ENCODE measurements at places on chromosomes 1 and 21.

- no peak for DNase-seq
These were observed 61.5 kb upstream of the RGS2 start for GRCh38 chr1:192747301-192747700.

GRCh38 chr1:234018816-234019215 lies 114.3 kb downstream of the SLC35F3 start:
- no peak for DNase-seq

DNA sequence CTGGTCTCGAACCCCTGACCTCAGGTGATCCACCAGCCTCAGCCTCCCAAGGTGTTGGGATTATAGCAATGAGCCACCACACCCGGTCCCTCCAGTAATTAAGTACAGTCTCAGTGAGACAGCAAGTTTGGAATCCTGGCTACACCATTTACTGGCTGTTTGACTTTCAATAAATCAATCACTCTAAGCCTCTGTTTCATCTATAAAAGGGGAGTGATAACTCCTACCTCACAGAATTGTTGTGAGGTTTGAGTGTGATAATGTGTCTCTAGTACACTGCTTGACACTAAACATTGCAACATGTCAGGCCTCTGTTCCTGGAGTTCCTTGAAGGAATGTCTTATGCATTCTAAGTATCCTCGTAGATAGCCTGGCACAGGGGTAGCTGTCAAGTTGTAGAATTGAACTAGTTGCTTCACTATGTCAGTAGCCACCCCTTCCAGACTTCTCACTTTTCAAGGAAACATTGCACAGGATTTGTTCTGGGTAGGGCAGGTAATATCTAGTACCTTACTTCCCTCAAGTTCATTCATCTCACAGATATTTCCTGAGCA lies 12.4 kb downstream of the ENTREP3 start:
- DNase-seq, result no peak

GRCh38 chr1:91148641-91149069 lies 126.8 kb upstream of the ZNF644 start:
- no peak for DNase-seq

DNA sequence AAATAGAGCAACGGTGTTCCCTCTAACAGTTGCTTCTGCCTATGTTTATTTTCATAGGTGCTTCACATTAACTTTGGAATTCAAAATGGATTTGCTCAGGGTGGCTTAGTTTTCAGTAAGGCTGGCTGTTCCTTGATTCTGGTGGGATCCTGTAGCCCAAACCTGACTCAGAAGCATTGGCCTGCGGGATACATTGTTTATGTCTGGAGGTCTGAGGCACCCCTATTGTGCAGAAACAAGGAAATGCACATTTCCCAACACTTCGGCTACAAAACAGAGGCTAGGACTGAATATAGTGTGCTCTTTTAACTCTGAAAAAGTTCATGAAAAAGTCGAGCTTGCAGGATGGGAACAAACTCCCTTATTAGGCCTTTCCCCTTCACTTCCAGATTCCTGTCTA lies 133.8 kb upstream of the F3 start:
- no peak for DNase-seq

- no peak for DNase-seq
These were observed 898 bp upstream of the PTGS2 start for GRCh38 chr1:186681121-186681520.

GRCh38 chr1:204524986-204525385 lies 8.8 kb downstream of the MDM4 start:
- DNase-seq, result no peak

DNA sequence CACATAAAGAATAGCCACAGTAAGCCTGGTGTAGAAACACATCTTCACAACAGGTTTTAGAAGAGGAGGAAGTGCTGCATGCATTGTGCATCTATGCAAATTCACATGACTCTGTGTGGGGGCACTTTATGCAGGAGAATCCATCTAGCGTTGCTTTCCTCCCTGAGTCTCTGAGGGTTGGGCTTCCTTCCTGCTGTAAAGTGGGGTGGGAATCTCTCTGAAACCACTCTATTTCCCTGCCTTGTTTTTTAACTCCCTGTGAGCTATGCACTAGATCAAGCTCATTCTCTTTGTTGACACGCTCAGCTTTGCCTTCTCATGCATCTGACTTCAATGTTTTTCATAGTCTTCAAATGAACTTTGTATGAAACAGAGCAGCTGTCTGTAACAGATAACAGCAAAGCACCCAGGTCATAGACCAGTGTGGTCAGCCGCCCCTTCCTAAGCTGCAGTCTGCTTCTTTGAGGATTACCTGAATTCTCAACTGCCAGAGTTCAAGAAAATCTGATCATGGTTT lies 102.7 kb upstream of the DPH5 start:
- no peak for DNase-seq

GRCh38 chr1:78840453-78841271 lies 165.9 kb downstream of the ADGRL4 start:
- DNase-seq, result no peak

DNA sequence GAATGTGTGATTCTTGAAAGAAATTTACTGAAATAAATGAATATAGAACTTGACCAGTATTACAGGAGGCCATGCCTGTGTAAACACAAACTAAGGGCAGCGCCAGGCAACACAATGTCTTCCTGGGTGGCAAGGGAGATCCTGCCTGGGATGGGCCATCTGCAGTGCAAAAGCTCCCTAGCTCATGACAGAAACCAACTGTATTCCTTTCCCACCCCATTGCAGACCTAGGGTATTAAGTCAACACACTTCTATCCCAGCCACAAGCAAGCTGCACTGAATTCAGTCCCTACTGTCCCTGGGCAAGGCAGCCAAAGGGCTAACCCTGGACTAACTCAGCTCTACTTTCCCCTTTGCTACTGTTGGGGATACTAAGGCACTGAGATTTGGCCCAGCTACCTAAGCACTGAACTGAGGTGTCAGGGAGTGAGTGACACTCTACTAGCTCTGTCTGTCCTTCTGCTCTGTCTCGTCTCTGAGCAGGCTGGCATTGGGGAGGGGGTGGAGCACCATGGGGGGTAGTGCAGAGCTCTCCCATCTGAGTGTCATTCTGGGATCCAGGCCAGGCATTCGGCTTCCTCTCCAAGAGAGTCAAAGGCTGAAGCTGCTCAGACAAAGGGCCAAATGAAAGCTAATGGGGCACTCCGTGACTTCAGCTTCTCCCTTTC lies 2.5 kb downstream of the INKA2 start:
- DNase-seq, result no peak

- no peak for DNase-seq
These were observed 46.5 kb downstream of the STX6 start for GRCh38 chr1:180976191-180976590.

DNA sequence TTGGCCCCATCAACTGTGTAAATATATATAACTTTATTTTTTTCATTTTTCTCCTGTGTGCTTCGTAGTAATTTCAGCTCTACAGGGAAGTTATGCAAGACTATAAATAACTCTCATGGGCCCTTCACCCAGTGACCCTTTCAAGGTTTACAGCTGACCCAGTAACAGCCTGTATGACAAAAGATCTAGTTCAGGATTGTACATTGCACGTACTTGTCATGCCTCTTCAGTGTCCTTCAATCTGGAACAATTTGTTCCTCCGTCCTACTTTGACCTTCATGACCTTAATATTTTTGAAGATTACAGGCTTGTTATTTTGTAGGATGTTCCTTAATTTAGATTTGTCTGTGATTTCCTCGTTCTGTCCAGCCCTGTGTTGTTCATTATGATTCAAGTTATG lies 40.5 kb downstream of the BRINP2 start:
- no peak for DNase-seq

DNA sequence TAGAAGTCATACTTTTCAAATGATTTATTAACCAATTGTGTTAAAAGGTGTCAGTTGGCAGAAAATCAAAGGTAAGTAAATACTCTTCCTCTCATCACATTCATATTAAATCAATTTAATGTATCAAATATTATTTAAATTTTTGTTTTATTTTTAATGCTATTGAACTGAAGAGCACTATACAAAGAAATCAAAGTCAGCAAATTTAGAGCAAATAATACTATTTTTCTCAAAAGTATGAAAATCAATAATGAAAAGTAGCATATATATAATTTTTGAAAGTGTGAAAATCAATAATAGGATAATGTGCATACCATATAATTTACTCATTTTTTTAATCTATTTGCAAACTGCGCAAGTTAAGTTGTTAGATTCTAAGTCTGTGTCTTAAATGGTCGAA lies 181.0 kb downstream of the SPATA17 start:
- no peak for DNase-seq

- no peak for DNase-seq
These were observed 500.4 kb downstream of the PTPRU start for GRCh38 chr1:29736582-29737188.

DNA sequence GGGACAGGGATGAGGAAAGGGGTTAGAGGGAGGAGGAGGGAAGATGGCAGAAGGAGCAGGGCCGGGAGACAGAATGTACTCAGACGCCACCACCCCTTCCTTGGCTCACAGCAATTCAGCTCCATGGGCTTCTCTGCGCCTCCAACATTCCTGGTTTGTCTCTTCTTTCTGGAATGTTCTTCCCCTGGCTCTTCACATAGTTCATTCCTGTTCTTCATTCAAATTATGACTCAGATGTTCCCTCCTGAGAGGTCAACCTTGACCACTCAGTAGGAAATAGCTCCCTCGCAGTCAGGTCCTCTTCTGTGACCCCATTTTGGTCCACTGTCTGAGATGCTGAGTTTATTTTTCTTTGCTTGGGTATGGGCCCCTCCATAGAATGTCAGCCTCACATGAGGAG lies 203.2 kb downstream of the C1orf94 start:
- no peak for DNase-seq

GRCh38 chr1:115164484-115164883 lies 75.2 kb upstream of the TSPAN2 start:
- DNase-seq, result no peak

DNA sequence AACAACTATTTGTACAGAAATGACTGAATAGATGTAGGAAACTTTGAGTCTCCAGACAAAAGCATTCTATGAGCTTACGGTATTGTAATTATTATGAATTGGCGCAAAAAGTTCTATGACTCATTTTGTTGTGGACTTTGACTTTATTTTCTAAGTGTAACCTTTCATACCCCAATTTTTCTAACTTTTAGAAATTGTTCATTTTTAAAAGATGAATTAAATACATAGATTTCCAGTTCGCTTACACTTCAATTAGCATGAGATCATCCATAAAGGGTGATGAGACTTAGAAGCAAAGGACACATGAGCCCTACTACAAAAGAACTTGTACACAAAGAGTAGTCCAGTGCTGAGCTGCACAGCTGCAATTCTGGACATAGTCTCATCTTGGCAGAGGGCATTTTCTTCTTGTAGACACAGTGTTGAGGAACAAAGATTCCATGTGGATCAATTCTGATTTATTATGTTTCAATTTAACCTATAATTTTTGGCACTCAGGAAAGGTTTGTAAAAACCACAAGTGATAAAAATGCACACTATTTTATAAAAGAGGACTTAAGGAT lies 431.1 kb downstream of the LRRIQ3 start:
- no peak for DNase-seq

DNA sequence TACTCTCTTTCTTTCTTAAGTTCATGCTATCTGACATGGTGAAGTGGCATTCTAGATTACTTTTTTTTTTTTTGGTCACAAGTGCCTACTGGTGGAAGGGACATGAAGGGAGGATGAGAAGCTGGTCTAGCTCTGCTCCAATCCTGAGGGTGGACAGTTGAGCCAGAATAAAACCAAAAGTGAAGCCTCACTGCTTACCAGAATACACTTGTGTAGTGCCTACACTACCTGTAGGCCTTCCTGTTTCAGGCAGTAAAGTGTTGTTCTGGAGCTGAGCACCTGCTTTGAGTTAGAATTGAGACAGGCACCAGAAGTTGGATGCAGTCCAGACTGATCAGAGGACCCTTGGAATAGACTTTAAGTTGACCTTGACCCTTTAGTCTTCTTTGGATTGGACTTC lies 40.4 kb upstream of the APOBEC4 start:
- no peak for DNase-seq

DNA sequence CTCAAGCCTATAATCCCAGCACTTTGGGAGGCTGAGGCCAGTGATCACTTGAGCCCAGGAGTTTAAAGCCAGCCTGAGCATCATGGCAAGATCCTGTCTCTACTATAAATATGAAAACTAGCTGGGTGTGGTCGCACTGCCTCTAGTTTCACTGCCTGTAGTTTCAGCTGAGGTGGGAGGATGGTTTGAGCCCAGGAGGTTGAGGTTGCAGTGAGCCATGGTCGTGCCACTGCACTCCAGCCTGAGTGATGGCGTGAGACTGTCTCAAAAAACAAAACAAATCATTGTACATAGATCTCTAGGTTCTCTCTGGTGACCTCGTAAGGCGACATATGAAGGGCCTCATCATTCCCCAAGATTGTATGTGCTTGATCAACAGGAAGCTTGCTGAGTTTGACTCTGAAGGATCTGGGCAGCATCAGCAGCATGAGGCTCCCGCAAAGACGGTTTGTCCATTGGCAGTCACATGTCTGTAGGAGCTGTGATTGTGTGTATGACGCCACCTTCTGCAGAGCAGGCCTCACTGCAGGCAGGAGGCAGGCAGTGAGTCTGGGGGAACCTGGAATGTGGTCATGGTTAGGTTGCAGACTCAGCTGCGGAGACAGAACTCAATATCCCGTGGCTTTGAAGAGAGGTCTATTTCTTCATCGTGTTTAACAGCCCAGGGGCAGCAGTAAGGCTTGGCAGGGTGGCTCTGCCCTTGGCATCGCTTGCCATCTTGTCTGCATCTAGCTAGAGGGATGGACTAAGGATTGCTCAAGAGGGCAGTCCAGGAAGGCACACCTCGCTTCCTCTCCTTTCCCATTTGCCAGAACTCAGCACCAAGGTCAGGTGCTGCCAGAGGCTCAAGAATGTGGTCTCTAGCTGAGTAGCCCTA lies 14.0 kb downstream of the ATP5PO start:
- no peak for DNase-seq

- DNase-seq, result peak; percentile 73
These were observed 162.6 kb upstream of the IRF2BP2 start for GRCh38 chr1:234772345-234773147.

- DNase-seq, result no peak
These were observed 18.6 kb downstream of the PCSK9 start for GRCh38 chr1:55057956-55058298.

GRCh38 chr1:204288021-204288588 lies 71.6 kb downstream of the PLEKHA6 start:
- DNase-seq, result no peak

GRCh38 chr1:193479187-193479586 lies 292.8 kb upstream of the B3GALT2 start:
- peak; percentile 44 for DNase-seq

- no peak for DNase-seq
These were observed 207.7 kb upstream of the GJB5 start for GRCh38 chr1:34547046-34547674.

- no peak for DNase-seq
These were observed 127.6 kb downstream of the C1orf21 start for GRCh38 chr1:184514447-184514846.

- no peak for DNase-seq
These were observed 1058.1 kb upstream of the TMPRSS15 start for GRCh38 chr21:19461481-19462205.

- no peak for DNase-seq
These were observed 50.6 kb downstream of the LHX4 start for GRCh38 chr1:180280617-180281016.

GRCh38 chr1:37354876-37355650 lies 119.3 kb upstream of the ZC3H12A start:
- no peak for DNase-seq

- DNase-seq, result no peak
These were observed 47.0 kb downstream of the KIF26B start for GRCh38 chr1:245201827-245202226.

- no peak for DNase-seq
These were observed 25.7 kb upstream of the PEX10 start for GRCh38 chr1:2438038-2438437.

All from stimulated activated CD8-positive, alpha-beta memory T cell treated with anti-CD3 and anti-CD28 coated beads, Interleukin-15, amount 100 ng/mL, for 4 hours (primary cell).